NCI-H82 (cell line): ENCODE measurements at places on chromosomes 13 and 19.

GRCh38 chr13:29830000-29830399 lies 20.4 kb downstream of the UBL3 start:
- no peak for DNase-seq

DNA sequence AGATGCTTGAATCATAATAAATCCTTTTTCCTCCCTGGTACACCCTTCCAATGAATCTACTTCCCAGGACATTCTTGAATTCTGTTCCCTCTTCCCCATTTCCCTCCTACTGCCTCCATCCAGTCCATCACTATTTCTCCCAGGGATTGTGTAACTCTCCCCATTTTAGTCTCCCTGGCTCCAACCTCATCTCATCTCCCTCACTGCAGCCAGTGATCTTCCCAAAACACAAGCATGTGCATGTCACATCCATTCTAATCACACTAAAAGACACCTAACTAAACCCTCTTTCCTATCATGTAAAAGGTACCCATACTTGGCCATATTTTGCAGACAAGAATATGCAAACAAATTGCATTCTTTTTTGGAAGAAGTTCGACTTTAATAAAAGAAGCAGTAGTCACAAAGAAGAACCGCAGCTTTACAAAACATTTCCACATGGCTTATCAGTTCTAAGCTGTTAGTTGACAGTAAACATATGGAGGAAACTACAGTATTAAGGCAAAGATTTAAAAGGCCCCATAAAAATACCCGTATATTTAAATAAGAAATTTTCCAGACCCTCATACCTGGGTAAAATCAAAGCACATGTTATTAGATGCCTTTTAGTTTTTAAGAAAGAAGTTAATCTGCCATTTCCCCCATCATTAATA lies 111.0 kb downstream of the KCTD12 start:
- no peak for DNase-seq

GRCh38 chr13:99471221-99472121 lies 29.8 kb upstream of the TM9SF2 start:
- DNase-seq, result no peak

DNA sequence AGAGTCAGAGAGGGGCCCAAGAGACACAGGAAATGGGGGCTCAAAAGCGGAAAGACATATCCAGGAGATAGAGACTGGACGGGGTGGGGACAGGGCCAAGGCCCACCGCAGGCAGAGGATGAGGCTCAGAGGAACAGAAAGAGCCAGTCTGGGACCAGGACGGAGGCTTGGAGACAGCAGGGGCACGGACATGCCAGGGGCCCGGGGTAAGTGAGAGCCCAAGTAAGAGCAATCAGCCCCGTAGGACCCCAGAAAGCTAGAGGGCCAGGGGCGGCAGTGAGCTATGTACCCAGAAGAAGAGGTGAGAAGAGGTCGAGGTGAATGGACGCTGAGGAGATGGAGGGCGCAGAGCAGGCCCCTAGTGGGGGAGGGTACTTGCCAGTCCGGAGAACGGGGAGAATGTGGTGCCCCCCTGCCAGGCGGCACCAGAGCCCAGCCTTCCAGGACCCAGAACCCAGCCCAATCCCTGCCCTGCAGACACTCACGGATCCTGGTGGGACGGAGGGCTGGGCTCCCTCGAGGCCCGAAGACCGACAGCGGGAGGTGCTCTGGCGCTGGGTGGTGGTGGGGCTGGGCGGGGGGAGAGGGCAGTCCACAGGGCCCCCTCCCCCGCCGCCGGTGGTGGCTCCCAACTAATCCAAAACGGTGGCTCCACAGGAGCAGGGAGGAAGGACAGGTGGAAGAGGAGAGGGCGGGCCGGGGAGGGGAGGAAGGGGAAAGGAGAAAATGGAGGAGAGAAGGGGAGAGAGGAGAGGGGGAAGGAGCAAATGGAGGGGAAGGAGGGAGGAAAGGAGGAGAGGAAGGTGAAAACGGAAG lies 1.0 kb downstream of the GRIK5 start:
- peak; percentile 75 for DNase-seq

DNA sequence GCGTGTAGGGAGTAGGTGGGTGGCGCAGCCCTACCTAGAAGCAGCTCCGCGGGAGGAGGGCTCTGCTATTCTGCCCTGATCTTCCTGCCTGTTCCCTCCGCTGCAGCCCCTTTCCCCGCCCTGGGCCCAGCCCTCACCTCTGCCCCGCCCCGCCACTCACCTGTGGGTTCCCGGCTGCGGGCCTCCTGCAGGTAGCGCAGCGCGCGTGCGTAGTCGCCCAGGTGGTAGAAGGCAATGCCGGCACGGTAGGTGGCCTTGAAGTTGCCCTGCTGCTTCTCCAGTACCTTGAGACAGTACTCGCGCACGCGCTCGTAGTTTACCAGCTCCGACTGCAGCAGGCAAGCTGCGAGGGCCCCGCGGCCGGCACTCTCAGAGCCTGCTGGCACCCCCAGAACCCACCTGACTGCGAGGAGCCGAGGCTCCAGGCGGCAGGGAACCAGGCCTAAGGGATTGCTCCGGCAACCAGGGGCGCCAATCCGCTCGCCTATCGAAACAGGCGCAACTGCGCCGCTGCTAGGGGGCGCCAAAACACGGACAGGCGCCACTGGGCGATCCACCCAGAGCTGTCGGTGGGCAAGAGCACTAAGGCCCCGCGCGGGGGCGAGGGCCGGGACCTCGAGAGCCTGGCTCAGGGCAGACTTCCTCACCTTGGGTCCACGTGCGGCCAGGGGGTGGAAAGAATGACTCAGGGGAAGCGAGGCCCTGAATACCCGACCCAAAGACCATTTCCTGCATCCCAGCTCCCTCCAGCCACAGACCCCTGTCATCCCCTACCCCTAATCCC lies 965 bp downstream of the TTC9B start:
- DNase-seq, result peak; percentile 77

DNA sequence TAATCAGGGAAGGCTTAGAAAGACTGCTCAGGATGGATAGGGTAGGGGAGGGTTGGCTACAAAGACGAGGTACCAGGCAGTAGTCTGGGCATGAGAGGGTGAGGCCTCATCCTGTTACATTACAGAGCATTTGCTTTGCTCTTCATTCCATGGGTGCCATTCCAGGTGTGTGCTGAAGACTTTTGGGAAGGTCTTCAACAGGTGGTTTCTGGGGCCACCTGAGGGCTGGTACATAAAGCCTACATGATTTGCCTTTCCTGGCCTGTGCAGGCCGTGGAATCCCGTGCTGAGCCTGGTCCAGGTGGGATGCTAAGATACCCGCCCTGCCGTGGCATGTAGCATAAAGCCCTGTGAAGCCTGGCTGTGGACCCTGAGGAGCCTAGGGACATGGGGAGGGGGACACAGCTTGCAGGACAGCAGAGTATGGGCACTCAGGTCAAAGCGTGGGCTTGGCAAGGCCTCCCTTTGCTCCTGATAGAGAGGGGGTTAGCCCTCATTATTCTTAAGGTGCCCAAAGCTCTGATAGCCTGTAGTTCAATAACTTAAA lies 55.6 kb upstream of the ZNF536 start:
- no peak for DNase-seq

GRCh38 chr19:18745012-18745735 lies 45.9 kb downstream of the COMP start:
- no peak for DNase-seq

GRCh38 chr13:41995946-41996345 lies 35.0 kb upstream of the VWA8 start:
- DNase-seq, result no peak

DNA sequence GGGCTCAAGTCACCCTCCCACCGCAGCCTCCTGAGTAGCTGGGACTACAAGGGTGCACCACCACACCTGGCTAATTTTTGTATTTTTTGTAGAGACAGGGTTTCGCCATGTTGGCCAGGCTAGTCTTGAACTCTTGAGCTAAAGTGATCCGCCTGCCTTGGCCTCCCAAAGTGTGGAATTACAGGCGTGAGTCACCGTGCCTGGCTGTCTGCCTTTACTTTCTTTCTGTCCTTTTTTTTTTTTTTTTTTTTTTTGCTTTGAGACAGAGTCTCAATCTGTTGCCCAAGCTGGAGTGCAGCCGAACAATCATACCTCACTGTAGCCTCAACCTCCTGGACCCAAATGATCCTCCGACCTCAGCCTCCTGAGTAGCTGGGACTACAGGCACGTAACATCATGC lies 25.0 kb upstream of the OR1M1 start:
- DNase-seq, result no peak

DNA sequence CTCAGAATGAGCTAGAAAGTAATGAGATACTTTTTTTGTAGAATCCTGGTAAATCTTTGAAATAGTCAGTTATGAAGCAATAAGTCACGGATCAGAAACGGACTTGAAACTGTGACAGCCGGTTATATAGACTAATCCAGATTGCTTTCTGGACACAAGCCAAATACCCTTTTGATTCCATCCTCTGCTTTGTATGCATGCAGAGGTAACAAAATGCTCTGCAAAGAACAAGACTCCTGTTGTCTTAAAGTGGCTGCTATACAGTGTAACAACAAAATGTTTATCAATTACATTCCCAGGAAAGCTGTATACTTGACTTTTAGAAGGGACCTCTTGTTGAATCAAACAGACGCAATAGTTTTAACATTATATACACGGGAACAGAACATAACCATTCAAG lies 66.5 kb upstream of the STARD13 start:
- DNase-seq, result peak; percentile 95

- DNase-seq, result no peak
These were observed 639 bp upstream of the SLAIN1 start for GRCh38 chr13:77696879-77697216.

DNA sequence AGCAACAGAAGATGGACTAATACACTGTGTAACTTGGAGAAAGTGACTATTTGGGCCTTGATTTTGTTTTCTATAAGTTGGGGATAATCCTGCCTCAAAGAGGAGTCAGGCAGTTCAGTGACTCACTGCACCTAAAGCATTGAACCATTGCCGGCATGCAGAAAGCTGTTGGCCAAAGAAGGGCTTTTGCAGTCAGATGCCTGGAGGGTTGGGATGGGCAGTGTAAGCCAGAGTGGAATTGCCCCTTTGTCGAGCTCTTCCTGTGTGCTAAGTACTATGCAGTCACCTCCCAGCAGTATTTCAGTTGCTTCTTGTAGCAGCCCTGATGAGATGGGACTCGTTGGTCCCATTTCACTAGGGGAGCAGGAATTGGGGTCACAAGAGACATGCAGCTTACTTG lies 11.1 kb downstream of the ZNF473 start:
- DNase-seq, result no peak

DNA sequence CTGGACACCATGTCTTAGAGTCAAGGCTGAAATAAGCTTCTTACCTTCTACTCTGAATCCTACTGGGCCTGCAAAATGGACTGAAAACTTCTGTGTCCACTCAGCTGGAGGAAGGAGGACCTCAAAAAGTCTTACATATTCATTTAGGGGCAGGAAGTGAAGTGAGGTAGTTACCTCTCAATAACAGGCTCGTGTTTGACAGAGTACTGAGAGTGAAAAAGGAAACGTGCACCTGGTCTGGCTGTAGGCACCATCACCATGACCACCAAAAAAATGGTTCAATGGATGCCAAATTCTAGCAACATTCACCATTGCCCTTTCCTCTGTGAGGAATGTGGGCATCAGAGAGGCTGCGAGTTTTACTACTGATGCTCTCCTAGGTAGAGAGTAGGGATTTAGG lies 176.2 kb downstream of the RFC3 start:
- no peak for DNase-seq

- DNase-seq, result no peak
These were observed 44.5 kb downstream of the TMEM255B start for GRCh38 chr13:113803409-113804016.
